ENCODE measurements at places on chromosomes 1 and 21.

GRCh38 chr1:196148367-196148970 is 459.8 kb downstream of the KCNT2 start:
- DNase-seq: peak; percentile 12

DNA sequence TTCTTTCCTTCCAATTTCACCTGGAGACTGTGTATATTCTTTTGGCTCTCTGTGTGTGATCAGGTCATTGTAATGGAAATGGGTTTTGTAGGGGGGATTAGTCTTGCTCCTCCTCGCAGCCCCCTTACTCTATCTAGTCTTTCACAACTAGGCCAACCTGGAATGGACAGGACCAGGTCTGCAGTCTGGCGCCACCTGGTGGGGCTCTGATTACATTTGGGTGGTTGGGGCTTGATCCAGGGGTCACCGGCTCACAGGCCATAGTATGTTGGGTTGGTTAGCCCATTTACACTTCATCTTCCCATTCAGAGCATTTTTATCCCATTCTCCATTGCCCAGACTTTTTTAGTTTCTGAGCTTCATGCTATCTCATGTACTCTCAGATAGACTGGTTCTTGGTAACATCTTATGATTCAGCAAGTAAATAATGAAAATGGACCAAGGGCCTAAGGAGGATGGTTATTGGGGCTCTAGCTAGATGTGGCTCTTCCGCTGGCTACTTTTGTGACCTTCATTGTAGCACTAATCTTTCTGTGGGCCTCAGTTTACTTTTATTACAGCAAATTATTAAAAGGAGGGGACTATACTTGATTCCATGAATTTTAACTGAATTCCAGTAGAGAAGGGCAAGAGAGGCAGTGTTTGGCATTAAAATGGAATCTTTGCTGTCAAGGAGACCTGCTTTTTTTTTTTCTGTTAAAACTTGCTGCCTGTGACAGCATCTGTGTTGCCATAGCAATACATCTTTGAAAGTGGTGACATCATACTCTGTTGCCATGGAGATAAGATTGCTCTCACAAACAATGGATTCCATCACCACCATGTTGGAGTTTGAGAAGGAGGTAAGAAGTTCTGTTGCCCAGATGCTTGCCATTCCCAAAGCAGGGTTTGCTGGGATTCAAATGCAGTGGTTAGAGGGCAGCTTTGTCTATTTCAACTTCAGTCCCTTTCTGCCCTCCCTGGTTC is 150.1 kb downstream of the PLXNA2 start:
- peak; percentile 48 for DNase-seq

GRCh38 chr1:204931768-204932572 is 61.3 kb downstream of the NFASC start:
- DNase-seq: no peak

GRCh38 chr1:159211331-159212136 is 6.9 kb downstream of the ACKR1 start:
- peak; percentile 69 for DNase-seq

DNA sequence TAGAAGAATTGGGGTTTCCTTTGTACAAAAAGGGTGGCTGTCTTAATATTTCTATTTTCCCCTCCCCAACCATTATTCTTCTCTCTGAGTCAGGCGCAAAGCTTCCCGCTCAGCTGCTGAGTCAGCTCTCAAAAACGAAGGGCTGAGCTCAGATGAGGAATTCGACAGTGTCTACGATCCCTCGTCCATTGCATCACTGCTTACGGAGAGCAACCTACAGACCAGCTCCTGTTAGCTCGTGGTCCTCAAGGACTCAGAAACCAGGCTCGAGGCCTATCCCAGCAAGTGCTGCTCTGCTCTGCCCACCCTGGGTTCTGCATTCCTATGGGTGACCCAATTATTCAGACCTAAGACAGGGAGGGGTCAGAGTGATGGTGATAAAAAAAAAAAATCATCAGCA is 3.0 kb upstream of the TUFT1 start:
- no peak for DNase-seq

- DNase-seq: no peak
These were observed at the start of gene MAP1LC3C for GRCh38 chr1:241999026-241999425. Gene MAP1LC3C, minus strand, starts transcription at chr1:241999098. Its CDS starts 90 bp downstream, at chr1:241999008.

- DNase-seq: peak; percentile 50
These were observed 10.9 kb upstream of the IFI16 start for GRCh38 chr1:158998781-158999161.

GRCh38 chr1:214364386-214364785 is 83.4 kb downstream of the SMYD2 start:
- DNase-seq: no peak

- no peak for DNase-seq
These were observed 1.5 kb upstream of the KRTAP10-6 start for GRCh38 chr21:44593598-44594405.

All from NCI-H1105 (cell line).